Left kidney (tissue), 8 donors: ENCODE measurements at places on chromosomes 12 and 14.

DNA sequence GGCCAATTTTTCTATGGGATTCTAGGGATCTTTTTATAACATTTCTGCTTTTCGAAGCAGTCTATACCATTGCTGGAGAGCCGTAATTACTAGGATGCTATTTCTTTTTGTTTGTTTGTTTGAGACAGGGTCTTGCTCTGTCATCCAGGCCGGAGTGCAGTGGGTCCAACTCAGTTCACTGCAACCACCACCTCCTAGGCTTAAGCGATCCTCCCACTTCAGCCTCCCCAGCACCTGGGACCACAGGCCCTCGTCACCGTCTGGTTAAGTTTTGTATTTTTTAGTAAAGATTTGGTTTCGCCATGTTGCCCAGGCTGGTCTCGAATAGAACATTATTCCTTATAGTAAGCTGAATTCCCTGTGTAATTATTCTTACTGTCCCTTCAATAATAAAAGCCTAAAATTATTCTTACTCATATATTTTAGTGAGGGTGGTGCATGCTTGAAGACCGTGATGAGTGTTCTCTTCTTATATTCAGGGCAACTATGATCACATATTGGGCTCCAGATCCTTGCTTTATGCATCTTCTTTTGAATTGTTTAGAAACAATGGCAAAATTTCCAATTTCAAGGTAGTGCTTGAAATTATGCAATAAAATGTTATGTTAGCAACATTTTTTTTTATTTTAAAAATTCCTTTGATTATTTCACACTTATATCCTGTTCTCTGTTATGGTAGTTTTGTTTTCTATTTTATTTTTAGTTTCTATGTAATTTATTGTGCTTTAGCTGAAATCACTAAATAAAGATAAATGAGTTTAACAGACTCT lies 66.2 kb downstream of the CRADD start:
- no peak for DNase-seq

DNA sequence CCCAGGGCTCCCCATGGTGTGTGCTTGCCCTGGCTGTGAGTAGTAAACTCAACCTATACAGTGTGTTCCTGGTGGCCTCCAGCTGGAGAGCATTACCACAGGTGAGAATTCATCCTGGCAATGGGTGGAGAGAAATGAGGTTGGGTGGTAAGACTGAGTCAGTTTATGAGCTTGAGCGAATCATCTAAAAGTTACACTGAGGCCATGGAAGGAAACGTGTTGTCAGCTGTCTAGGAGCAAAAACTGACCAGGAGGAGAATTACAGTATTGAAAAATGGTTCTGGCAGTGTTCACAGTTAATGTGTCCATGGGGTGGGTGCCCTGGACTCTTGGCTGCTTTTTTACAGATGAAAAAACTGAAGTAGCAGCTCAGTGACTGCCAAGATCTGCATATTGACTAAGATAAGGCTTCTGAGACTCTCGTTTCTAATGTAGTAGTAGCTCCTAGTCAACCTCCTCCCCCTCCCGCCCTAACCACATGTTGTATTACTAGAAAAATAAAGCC lies 202.0 kb upstream of the AMIGO2 start:
- DNase-seq, result no peak

- peak; percentile 85 for DNase-seq
Observed at GRCh38 chr14:60723907-60724618, at the start of gene SIX4. SIX4 (minus strand) TSS chr14:60724351; CDS start chr14:60724074, 277 bp downstream.

- no peak for DNase-seq
Observed at GRCh38 chr14:104116756-104117340, 21.5 kb upstream of the KIF26A start.

DNA sequence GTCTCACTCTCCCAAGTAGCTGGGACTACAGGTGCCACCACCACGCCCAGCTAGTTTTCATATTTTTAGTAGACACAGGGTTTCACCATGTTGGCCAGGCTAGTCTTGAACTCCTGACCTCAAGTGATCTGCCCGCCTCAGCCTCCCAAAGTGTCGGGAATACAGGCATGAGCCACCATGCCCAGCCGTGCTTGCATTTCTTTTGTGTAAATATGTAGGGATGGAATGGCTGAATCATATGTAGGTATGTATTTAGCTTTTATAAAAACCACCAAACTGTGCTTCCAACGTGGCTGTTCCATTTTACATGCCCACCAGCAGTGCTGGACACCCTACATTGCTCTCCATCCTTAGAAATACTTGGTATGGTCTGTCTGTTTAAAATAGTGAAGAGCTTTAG lies 32.8 kb upstream of the CLMN start:
- DNase-seq, result no peak

- no peak for DNase-seq
Observed at GRCh38 chr12:109744986-109745942, 31.6 kb downstream of the FAM222A start.

DNA sequence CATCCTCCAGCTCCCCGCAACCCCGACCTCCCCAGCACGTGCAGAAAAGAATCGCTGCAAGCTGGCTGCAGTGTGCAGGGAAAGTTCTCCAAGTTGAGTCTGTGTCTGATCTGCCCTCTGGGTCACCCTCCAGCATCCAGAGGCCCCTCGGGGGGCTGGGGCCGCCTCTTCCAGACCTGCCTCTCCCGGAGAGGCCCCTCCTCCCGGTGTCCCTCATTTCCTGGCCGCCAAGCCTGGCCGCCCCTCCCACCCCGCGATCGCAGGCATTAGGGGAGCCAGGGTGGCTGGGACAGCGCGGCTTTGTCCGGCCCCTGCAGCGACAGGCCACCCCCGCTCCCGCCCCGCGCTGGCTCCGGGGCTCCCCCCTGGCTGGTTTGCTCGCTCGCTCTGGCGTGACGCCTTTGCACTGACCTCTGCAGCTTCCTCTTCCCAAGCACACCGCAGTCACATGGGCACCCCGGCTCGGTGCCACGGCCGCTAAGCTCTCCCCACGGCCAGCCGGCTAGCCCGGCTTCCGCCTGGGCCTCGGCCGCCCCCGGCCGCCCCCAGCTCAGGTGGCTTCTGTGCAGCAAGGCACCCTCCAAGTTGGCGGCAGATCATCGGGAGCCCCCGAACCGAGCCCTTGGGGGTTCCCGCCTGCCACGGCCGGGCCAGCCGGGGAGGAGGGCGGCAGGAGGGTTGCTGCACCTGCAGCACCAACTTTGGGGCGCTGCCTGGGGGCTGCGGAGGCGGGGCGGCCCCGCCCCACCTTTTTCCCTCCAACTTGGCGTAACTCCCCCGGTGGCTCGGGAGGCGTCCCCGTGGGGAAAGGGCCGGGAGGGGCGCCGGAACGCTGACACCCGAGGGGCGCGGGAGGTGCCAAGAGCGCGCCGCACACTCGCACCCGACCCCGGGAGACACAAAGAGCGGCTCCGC lies 43.7 kb downstream of the KDM2B start:
- DNase-seq, result peak; percentile 83

DNA sequence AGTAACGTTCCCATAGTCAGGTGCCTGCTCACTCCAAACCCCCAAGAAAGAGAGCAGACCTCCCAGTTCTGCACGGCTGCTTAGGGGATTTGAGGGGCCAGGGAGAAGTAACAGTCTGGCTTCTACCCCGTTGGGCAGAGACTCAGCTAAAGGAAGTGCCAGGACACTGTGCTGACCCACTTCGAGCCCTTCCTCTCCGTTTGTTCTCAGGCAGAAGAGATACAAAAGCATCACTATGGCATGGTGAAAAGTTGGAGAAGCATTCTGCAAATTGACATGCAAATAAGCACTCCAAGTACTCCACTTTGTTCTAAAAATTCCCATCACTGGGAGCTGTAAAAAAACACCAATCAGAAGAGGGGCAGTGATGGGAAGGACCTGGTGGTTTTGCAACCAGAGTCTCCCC lies 239.1 kb downstream of the EGLN3 start:
- DNase-seq, result no peak

- DNase-seq, result peak; percentile 19
Observed at GRCh38 chr12:93183940-93184671, 193.6 kb upstream of the NUDT4 start.

- peak; percentile 55 for DNase-seq
Observed at GRCh38 chr12:71755146-71755892, 656 bp downstream of the RAB21 start.

GRCh38 chr12:74770552-74770951 lies 232.9 kb downstream of the ATXN7L3B start:
- DNase-seq, result no peak
